ENCODE measurements at places on chromosomes 2 and 18.

- DNase-seq = no peak
Observed at GRCh38 chr2:119434664-119435063, 3.0 kb downstream of the TMEM37 start.

DNA sequence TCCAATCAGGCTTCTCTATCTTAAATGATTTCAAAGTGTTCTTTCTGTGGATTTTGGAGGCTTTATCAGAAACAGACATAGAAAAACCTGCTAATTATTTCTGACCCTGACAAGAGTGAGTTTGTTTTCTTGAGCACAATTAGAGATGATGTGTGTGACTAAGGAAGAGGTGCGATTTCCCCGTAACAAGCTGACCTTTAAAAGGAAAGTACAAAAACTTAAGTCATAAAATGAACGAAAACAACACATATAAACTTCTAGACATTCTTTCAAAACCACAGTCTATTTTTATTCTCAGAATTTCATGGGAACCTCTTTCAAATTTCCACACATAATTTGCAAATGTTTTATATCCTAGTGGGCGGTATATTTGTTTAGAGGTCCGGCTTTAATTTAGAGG lies 604.8 kb downstream of the CPS1 start:
- DNase-seq = no peak

GRCh38 chr2:235157746-235158482 lies 206.1 kb downstream of the SH3BP4 start:
- no peak for DNase-seq

GRCh38 chr18:26471027-26471426 lies 77.3 kb downstream of the KCTD1 start:
- peak; percentile 23 for DNase-seq

- DNase-seq = no peak
Observed at GRCh38 chr2:102060792-102061191, 69.0 kb downstream of the IL1R2 start.

DNA sequence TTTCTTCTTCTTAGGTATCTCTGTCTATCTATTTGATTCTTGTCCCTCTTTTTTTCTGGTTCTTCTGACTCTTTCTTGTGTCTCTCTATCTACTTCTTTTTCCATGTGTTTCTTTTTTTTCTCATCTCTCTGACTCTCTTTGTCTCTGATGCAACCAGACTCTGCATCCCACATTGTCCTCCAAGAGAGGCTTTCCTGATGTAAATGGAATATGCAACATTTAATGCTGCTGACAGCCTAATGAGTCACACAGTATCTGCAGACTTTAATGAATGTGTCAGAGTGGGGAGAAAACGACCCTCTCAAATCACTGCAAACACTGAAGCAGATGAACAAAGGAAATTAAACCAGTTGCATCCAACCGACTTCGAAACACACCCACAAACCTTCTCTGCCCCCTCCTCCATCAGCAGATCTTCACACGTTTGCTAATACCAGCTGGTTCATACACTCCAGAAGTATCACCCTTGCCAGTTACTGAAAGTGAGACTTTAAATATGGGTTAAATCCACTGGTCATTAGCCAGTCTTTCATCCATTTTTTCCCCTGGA lies 351.5 kb downstream of the TXNL1 start:
- no peak for DNase-seq

DNA sequence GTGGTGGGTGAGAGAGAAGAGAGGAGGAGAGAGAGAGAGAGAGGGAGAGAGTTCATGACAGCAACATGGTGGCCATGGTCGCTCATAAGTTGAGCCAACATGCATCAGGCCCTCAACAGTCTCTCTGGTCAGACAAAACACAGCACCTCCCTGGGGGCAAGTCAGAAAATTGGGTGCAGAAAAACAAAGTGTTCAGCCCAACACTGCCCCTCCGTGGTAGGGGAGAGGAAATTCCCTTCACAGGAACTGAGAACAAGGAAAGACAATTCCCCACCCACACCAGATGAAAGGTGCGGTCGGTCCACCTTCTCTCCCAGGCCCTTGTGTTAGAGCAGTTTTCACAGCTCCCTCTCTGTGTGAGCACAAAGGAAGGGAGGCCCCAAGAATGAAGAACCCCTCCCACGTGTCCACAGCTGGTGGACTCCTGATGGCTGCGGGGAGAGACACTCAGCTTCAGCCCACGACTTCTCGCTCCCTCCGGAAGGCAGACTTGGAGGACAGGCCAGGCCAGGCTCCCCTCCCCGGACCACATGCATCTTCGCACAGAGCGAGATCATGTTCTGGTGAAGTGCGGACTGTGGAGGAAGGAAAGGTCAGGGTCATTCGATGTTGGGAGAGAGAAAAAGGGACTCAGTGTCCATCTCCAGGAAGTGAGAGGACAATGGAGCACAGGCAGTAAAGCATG lies 181.7 kb downstream of the ANAPC1 start:
- peak; percentile 76 for DNase-seq

- DNase-seq = no peak
Observed at GRCh38 chr18:25134861-25135260, 217.1 kb downstream of the ZNF521 start.

DNA sequence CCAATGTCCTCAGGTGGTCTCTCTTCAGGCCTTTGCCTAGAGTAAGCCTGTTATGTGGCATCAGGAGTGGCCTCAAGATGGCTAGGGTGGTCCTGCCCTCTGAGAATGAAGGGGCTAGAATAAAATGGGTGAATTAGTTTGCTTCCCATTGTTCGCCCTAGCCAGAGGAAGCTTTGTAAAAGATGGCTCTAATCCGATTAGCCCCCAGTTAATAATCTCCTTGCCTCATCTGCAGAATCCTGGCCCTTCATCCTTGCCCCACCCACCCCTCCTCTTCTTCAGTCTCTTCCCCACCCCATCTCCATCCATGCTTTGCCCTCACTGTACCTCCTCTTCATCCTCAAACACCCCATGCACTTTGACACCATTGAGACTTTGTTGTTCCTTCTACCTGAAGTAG lies 57.4 kb upstream of the LGALSL start:
- no peak for DNase-seq

DNA sequence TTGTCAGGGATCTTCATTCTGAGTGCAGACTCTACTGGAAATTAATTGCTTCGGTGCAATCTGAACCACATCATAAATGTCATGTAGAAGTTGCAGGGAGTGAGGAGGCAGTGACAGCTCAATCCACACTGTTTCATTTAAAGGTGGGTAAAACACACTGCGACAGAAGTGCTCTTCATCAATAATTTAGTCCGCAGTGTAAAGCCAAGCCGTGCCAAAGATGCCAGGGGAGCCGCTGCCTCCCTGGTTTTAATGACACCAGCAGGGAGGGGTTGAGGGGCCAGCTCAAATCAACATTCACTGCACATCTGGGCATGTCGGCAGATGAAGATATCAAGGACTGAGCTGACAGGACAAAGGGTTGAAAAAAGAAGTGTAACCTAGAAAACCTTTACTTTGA lies 305.7 kb upstream of the VRK2 start:
- no peak for DNase-seq

- no peak for DNase-seq
Observed at GRCh38 chr2:61318553-61318952, 152.3 kb downstream of the USP34 start.

DNA sequence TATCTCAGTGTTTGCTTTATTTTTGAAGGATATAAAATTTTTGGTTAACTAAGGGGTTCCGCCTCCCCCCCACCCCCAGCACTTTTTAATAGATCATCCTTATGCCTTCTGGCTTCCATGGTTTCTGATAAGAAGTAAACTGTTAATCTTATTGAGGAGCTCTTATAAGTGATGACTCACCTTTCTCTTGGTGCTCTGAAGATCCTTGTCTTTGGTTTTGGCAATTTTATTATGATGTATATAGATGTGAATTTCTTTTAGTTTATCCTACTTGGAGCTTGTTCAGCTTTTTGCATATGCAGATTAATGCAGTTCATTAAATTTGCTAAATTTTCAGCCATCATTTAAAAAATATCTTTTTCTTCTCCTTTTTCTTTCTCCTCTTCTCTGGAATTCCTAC lies 91.7 kb upstream of the CTAGE1 start:
- no peak for DNase-seq

GRCh38 chr2:240358080-240358479 lies 77.4 kb upstream of the GPC1 start:
- no peak for DNase-seq

GRCh38 chr18:30245766-30246455 lies 796.6 kb downstream of the DSC3 start:
- no peak for DNase-seq

DNA sequence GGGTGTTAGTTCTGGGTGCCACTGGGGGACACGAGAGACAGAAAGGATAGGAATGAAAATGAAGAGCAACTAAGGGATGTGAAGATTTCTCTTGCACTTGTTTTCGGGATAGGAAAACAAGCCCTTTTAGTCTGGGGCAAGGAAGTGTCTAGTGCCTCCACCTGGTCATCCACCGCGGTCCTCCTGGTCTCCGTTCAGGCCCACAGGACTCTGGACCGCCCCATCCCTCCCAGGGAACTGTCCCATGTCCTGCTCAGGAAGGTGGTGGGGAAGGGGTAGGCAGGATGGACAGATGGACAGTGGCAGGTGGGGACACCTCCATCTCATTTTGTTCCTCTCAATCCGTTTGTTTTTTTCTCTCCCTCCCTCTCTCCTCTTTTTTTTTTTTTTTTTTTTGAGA lies 45.9 kb downstream of the AGAP1 start:
- no peak for DNase-seq

GRCh38 chr2:74552914-74553811 lies 579 bp downstream of the LOXL3 start:
- DNase-seq = no peak

- no peak for DNase-seq
Observed at GRCh38 chr2:62603154-62603712, 97.2 kb upstream of the TMEM17 start.

- peak; percentile 42 for DNase-seq
Observed at GRCh38 chr18:22428672-22429071, 11.0 kb upstream of the CTAGE1 start.

DNA sequence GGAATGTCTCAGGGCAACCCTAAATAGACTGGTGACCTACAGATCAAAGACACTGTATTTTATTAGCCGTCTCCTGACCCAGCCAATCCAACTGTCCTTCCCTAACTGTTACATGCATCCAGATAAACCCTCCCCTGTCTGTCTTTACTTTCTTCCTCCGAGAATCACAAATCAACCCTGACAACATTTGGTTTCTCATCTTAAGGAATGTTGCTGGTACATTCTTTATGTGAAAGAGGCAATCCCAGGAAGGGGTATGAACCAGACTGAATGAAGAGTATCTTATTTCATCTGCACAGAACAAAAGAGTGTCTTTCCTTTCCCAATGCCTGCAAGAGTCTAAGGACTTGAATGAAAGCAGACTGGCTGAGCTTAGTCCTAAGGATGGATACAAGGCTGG lies 113.9 kb upstream of the LTBP1 start:
- no peak for DNase-seq

- no peak for DNase-seq
Observed at GRCh38 chr2:85852152-85852840, 36.5 kb downstream of the ST3GAL5 start.

GRCh38 chr18:55775972-55776371 lies 188.0 kb upstream of the TCF4 start:
- no peak for DNase-seq

DNA sequence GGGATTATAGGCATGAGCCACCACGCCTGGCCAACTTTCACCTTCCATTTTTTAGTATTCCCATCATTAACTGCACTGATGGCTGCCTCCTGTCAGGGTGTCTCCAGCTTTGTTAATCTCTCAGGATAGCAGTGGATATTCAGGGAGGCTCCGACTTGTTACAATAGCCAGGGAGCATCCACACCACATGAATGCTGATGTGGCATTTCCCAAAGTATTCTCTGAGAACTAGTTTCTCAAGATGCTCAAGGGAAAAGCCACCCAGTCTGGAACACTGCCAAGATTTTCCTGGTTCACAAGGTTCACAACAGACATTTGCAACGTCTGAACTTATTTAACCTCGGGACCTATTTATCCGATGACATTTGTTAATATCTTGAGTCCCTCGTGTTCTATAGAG lies 33.8 kb downstream of the ZNF519 start:
- no peak for DNase-seq

- no peak for DNase-seq
Observed at GRCh38 chr18:14943967-14944636, 196.1 kb downstream of the ANKRD30B start.

- no peak for DNase-seq
Observed at GRCh38 chr2:55108456-55109160, 58.4 kb upstream of the RTN4 start.

GRCh38 chr2:120958623-120959366 lies 223.1 kb downstream of the GLI2 start:
- no peak for DNase-seq

DNA sequence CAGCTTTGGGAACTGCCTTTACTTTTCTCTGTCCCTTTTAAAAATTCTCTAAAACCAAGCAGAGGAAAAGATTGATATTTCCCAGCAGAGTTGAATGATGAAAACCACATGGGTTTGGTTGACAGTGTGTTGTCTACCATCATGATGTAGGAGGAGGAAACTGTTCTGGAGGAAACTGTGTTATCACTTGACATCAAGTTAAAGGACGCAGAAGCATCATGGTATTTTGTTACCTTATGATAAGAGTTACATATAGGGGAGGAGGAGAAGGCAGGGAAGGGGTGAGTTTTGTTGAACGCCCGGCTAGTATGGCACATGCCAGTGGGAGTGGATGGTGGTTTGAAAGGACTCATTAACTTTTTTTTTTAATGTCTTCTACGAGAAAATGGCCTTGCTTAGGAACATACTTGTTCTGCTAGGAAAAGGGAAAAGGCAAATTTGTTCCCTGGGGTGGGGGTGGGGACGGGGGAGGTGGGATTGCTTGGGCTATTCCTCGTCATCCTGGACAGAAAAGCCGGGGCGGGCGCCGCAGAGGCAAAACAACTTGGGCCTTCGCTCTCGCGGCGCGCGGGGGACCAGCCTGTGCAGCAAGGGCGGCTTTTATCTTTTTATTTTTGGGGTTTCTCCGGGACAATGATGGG lies 766 bp downstream of the TMEM17 start:
- DNase-seq = no peak

DNA sequence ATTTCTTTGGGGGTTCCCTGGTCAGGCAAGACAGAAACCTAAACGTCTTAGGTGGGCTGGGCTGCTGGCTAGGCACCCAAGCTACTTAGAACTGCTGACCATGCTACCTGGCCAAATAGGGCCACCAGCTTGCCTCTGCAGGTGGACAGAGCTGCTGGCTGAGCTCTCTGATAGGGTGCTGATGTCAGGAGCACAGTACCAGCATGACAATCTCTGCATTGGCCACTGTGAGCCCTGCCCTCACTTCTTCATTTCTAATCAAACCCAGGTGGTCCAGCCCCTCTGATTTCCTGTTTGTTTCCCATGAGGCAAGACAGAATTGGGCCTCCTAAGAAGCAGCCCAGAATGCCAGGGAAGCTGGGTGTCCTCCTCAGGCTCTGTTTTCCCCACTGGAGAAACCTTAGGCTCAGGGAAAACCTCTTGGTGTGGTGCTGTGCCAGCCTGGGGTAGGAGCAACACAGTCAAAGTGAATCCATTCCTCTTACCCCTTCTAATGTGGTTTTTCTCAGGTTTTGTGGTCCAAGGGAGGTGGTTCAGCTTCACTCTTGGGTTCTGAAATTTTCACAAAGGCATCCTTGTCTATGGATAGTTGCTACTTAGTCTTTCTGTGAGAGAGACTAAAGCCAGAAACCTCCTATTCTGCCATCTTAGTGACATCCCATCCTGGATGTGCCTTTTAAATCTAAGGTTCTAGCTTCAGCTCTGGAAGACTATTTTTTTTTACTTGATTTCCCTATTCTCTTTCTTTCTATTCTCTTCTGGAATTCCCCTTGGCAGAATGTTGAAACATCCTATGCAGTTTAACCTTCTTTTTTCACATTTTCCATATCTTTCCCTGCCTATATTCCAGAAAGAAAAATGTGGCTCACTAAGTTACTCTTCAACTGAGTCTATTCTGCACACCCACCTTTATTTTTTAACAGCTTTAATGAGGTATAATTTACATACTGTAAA lies 15.2 kb downstream of the SP100 start:
- no peak for DNase-seq

- no peak for DNase-seq
Observed at GRCh38 chr18:33849731-33850130, 271.7 kb downstream of the ASXL3 start.

All from Calu3 (cell line).